ENCODE measurements at places on chromosomes 3 and 15.

GRCh38 chr3:21893242-21893641 lies 142.2 kb upstream of the ZNF385D start:
- DNase-seq: no peak

GRCh38 chr3:197427021-197427420 lies 128.6 kb upstream of the DLG1 start:
- no peak for DNase-seq

GRCh38 chr3:123361071-123361470 lies 87.8 kb downstream of the ADCY5 start:
- DNase-seq: no peak

- DNase-seq: no peak
Measured at GRCh38 chr3:126018545-126018944, 49.6 kb downstream of the ROPN1B start.

- peak; percentile 15 for DNase-seq
Measured at GRCh38 chr15:94231723-94232468, 535 bp downstream of the MCTP2 start.

DNA sequence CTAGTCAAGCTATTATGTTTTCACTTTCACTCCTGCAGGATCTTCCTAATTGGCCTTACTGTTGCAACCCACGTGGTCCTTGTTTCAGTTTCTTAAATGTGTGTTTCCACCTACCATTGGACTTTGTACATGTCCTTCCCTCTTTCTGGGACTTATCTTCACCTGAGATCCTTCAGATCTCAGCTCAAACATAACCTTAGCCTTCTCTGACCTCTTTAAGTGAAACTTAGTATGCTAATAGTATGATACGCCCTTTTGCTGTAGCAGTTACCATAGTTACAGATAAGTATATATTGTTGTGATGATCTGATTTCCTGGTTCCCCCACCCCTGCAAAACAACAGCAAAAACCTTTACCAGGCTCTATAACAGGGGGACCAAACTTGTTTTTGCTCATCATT lies 35.2 kb downstream of the U2SURP start:
- no peak for DNase-seq

- peak; percentile 52 for DNase-seq
Measured at GRCh38 chr15:78195735-78196201, 38.6 kb downstream of the ACSBG1 start.

DNA sequence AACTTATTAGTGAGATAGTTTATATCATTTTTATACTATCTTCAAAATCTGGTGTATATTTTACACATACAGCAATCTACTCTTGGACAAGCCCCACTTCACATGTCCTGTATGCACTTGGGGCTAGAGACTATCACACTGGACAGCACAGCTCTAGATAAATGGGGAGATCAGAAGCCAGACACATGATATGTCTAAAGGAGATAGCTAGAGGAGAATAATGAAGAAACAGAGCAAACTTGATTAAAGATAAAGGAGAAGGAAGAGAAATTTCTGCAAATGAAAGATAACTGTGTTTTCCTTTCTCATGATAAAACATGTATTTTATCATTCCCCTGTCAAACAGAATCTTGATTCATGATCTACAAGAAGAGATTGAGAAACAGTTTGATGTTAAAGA lies 13.0 kb downstream of the CPA3 start:
- DNase-seq: no peak

DNA sequence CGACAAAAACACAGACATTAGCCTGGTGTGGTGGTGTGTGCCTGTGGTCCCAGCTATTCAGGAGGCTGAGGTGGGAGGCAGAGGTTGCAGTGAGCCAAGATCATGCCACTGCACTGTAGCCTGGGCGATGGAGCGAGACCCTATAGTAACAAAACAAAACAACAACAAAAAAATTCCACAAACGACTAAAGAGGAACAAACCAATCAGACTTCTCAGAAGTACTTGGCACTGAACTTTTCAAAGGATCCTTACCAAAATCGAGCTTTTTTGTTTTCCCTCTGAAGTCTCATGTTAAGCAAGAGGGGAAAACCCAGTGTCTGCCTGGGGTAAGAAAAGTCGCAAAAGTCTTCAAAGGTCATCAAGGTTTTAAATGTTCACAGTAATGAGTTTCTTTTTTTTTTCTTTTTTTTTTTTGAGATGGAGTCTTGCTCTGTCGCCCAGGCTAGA lies 30.1 kb upstream of the TFRC start:
- DNase-seq: no peak

DNA sequence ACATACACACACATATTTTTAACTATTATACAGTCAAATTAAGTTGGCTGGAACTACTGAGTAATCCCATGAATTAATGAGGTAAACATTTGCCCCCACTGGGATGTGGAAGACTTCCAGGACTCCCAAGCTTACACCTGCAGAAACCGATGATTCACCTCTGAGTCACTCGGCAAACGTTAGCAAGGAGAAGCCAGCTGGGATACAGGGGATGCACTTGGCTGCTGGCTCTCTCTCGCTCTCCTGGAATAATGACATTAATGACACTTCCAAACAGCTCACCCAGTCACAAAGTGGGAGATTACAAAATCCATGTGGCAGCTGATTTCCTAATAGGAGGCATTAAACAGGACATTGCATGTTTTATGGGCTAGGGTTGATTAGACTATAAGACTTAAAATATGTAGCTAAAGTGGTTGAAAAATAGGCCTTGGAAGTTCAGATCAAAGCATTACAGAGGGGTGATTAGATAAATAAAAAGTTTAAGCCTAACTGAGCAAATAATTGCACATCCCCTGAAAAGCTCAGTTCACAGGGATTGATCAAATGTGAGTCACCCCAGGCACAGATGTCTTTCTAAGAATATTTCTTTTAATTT lies 500.9 kb downstream of the SOX2 start:
- DNase-seq: no peak

DNA sequence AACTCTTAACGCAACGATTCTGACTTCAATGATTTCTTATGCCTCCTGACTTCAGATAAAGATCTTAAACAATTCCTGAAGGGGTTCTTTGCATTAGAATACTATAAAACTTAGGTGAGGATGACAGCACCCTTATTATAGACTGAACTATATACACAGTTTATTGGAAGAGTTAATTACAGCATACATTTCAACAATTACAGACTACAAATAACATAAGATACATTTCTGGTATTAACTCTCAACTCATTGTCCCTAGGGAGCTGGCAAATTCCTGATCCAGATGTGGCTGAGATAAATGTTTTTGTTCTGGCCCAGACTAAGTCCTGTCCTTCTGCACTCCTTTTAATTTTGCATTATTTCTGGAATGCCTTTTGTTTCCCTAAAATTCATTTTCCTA lies 155.5 kb upstream of the TMC3 start:
- no peak for DNase-seq

DNA sequence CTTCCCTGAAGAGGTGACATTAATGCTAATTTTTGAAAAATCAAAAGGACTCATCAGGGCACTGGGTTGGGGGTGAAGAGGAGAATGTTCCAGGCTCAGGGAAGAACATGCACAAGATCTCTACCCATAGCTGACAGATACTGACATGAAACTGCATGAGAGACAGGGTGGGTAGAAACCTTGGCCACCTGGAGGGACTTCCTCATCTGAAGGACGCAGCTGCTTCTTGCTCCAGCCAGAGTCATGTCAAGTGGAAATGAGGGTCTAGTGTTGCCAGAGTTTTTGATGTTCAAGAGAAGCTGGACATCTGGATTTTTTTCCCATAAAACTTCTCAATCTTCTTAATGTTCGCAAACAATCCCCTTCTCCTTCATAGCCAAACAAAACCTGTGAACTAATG lies 29.7 kb downstream of the AMOTL2 start:
- no peak for DNase-seq

- DNase-seq: no peak
Measured at GRCh38 chr3:138943724-138944653, 2.9 kb downstream of the FOXL2 start.

DNA sequence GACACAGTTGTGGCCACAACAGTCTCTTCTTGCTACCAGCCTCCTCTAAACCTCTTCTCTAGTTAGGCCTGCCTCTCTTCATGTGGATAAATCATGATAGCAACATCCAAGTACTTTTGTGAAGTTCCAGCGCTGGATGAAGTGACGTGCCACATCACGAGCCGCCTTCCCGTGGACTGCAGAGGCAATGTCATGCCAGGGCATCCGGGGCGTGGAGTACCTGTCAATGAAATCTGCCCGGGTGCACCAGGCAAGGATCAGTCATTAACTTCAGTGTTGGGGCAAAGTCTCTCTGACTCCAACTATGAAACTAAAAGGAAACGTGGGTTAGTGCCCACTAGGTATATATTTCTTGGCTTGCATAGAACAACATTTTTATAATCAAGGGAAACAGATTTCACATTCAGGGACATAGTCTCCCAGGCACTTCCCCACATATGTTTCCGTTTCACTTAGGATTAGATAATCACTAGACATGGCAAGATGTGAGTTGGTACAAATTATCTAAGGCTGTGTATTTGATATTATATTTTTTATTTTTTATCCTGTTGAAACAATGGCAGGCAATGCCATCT lies 133.6 kb downstream of the PLD1 start:
- no peak for DNase-seq

- DNase-seq: no peak
Measured at GRCh38 chr3:42747581-42747980, 25.5 kb downstream of the CCDC13 start.

DNA sequence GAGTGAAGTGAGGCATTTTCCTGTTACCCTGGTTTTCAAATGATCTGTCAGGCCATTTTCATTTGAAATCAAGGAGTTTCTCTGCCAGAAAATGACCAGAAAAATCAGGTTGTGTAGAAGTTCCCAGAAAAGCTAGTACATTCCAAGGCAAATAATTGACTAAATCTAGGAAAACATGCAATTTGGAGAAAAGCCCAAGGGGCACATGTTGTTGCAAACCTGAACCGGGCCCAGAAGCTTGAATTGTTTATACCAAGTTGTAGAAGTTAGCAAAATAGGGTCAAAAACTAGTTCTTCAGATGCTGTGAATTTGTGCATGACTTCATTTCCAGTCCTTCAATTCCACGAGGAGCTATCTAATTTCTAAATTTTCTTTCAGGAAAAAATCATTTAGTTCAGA lies 31.0 kb downstream of the TRIM42 start:
- DNase-seq: no peak

DNA sequence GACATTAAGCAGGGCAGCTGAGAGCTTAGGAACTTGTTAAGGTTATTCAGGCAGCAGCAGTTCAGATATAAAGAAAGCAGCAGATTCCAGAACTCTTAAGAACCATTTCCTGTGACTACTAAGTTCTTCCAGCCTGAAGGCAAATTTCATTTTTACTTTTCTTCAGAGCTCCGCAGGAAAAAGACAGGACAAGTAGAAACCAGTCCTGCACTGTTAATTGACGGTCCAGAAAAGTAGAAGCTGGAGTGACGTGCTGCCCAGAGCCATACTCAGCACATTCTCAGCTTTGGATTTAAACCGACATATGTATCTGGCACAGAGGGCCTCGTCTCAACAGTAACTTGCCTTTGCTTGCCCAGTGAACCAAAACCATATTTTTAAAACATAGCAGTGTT lies 219.4 kb upstream of the STRIT1 start:
- DNase-seq: no peak

DNA sequence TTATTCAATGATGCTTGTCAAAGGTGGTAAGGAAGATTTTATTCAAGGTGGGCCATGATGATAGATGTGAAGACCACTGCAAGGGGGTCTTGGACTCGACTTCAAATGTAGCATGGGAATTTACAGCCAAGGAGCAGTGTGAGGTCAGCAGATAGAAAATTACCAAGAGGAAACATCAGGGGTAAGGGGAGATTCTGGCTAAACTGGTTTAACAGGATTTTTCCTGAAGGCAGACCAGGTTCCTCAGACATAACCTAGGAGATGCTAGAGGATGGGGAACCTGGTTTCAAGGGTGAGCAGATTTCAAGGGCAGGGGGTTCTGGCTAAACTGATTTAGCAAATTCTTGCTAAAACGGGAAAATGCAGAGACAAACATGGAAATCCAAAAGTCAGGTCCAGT lies 464.9 kb downstream of the TAFA4 start:
- DNase-seq: no peak

DNA sequence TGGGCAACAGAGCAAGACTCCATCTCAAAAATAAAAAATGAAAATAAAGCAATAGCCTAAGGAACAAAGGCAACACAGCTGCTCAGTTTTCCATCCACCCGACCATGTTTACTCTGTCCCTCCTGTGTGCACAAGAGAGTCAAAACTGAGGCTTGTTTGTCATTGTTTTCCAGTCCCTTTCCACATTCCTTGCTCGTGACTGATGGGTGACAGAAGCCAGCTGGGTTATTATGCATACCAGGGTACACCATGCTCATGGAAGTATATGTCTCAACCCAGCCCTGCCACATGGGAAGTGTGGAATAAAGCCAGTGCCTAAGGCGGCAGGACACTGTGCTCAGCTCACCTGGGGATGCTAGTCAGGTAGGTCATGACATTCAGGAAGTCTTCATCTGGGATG lies 49.5 kb downstream of the MCF2L2 start:
- no peak for DNase-seq

DNA sequence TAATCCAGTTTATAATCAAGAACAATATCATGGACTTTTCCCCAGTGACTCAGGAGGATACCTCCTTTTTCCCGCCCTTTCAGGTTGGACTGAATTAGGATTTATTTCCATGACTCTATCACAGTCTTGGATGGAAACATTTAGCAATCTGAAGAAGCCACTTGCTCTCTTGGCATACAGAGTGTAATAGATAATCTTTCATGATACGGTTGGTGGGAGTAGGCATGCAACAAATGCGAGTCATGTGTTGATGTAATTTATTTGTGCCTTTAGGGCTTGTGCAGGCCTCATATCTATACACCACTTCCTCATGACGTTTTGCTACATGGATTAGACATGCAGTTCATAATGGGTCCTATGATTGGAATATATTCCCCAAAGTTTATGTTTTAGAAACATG lies 54.2 kb upstream of the MCTP2 start:
- no peak for DNase-seq

GRCh38 chr3:32387512-32387911 lies 4.1 kb upstream of the CMTM7 start:
- DNase-seq: no peak

DNA sequence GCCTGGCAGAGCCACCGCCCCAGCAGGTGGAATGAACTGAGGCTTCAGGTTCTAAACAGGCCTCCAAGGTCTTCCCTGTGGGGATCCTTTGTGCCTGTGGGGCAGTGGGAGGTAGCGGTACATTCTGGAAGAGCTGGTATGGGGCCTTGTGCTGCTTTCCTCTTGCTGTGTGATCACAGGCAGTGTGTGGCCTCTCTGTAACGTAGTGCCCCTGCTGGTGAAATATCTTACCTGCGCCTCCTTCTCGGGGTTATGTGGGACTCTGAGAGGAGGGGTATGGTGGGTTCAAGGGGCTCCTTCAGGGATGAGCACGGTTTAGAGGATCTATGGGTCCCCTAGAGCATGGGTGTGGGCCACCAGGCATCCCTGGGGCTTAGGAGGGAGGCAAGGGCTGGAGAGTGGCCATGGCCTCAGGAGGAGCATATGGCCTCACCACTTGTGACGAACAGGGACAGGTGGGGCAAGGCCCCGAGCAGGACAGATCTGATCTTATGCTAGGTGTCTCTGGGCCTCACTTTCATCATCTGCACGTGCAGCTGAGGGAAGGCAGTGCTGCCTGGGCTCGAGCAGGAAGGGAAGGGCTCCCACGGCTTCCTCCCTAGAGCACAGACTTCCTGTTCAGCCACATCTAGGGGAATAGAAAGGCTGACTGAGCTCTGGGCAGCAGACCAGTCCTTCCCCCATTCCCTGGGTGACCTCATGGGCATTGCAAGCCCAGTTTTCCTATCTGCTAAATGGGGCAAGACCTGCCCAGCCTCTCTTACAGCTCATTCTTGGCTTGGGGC lies 1.9 kb upstream of the ALS2CL start:
- DNase-seq: no peak

GRCh38 chr3:126433496-126434263 lies 39.0 kb downstream of the CFAP100 start:
- no peak for DNase-seq

- no peak for DNase-seq
Measured at GRCh38 chr15:40691737-40692136, 3.2 kb upstream of the RAD51 start.
